ENCODE measurements at places on chromosomes 7 and 10. TPM values are rescaled to one million over a fixed set of nuclear protein-coding genes. Genes with fewer than 3 reads are reported as not detected.

GRCh38 chr7:93921607-93922566, at the start of gene GNG11:
TSS of gene GNG11 (plus strand) at chr7:93921735. CDS start at chr7:93922138, 403 bp downstream.
- peak; percentile 68 for DNase-seq
- peak within 1 kb of the TSS; percentile 98 for H3K4me3 ChIP-seq
- H3K36me3 ChIP-seq = peaks cover 17% of the 10 kb centered on the region
- H3K27ac ChIP-seq = peak within 1 kb of the TSS; percentile 97

GRCh38 chr10:118957966-118958365, 71.5 kb upstream of the NANOS1 start:
- H3K27me3 ChIP-seq = peaks cover 32% of the 10 kb centered on the region
- no peaks in the 10 kb centered on the region for H3K36me3 ChIP-seq
- no peak overlapping the region for H3K27ac ChIP-seq

GRCh38 chr10:31142026-31142425, 110.4 kb upstream of the ZNF438 start:
- peak overlapping the region; percentile 64 for H3K27ac ChIP-seq
- no peaks in the 10 kb centered on the region for H3K27me3 ChIP-seq
- DNase-seq = peak; percentile 83

DNA sequence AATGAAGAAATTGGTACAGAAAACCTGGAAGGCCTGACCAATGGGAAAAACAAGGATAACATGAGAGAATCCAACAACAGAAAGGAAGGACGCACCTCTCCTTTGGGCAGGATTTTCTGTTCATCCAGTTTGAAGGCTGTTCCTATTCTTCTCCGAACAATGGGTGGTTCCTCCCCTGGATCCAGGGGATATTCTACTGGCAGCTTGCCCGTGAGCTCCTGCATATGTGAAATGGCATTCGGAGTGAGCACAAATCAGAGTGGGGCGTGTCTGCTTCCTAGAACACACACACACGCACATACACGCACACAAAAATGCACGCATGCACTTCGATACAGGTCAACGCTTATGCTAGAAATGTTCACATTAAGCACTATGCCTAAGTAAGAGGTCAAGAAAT, 83.5 kb downstream of the PRPF18 start:
- no peak overlapping the region for H3K4me3 ChIP-seq
- H3K27me3 ChIP-seq = peaks cover 3% of the 10 kb centered on the region
- no peak overlapping the region for H3K27ac ChIP-seq
- no peak for DNase-seq
- peaks cover 11% of the 10 kb centered on the region for H3K4me1 ChIP-seq
- peaks cover 79% of the 10 kb centered on the region for H3K36me3 ChIP-seq

- DNase-seq = no peak
- peak overlapping the region; percentile 38 for H3K4me3 ChIP-seq
- H3K27ac ChIP-seq = peak overlapping the region; percentile 58
- no peaks in the 10 kb centered on the region for H3K27me3 ChIP-seq
- H3K36me3 ChIP-seq = peaks cover 5% of the 10 kb centered on the region
- peaks cover 29% of the 10 kb centered on the region for H3K4me1 ChIP-seq
Observed at GRCh38 chr7:147535701-147536111, 1054.9 kb upstream of the C7orf33 start.

DNA sequence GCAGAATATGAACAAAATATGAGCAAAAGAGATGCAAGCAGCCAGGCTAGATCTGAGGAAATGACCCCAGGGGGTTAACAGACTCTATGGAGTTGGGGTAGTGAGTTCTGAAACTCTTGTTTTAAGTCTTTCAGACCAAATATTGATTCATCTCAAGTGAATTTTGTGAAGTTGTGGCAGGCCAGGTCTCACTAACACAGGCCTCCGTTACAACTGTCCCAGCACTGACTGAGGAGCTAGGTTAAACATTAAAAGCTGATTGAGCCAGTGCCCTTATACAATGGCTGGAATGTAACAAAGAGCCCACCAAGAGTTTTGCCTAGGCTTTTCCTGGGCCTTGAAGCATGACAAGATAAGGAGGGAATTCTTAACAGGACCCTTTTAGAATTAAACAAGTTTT, 192.3 kb upstream of the STK17A start:
- peaks cover 17% of the 10 kb centered on the region for H3K4me1 ChIP-seq
- H3K27me3 ChIP-seq = no peaks in the 10 kb centered on the region
- no peak for DNase-seq

DNA sequence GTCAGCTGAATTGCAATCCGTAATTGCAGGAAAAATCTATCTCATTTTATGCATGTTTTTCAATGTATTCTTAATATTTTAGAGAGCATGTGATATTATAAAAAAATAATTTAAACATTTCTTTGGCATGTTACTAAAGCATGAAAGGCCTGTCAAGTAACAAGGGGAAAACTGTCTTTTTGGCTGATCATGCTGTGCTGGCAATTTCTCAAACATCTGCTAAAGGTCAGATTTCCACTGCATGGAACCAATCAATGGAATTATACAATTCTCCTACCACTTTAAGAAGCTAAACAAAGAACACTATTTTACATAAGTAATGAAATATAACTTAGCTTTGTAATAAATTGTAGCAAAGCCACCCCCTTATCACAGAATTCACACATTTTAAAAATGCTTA, 49.4 kb downstream of the JMJD1C start:
- DNase-seq = no peak
- H3K27ac ChIP-seq = no peak overlapping the region
- peaks cover 4% of the 10 kb centered on the region for H3K36me3 ChIP-seq
- H3K4me1 ChIP-seq = peaks cover 60% of the 10 kb centered on the region
- H3K27me3 ChIP-seq = no peaks in the 10 kb centered on the region

DNA sequence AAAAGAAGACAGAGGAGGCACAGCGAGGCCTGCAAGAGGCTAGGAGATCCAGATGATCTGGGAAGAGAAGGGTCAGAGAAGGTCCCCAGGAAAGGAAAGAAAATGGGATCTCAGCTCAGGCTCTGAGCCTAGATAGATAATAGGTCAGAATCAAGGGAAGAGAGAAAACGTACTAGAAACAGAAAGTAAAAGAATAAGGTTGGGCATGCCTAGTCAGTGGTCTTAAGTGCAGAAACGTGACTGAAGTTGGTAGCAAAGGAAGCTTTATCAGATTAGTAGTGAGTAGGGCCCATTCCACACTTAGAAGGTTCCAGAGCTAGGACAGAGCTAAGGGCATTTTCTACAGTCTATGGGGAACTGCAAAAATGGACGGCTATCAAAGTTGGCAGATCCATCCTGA, 84.8 kb upstream of the ASAH2 start:
- no peak overlapping the region for H3K4me3 ChIP-seq
- H3K4me1 ChIP-seq = peaks cover 16% of the 10 kb centered on the region
- H3K27ac ChIP-seq = no peak overlapping the region
- no peaks in the 10 kb centered on the region for H3K27me3 ChIP-seq

- H3K27me3 ChIP-seq = no peaks in the 10 kb centered on the region
- peaks cover 84% of the 10 kb centered on the region for H3K4me1 ChIP-seq
- H3K4me3 ChIP-seq = no peak overlapping the region
- DNase-seq = no peak
- no peak overlapping the region for H3K27ac ChIP-seq
- H3K36me3 ChIP-seq = peaks cover 34% of the 10 kb centered on the region
Observed at GRCh38 chr7:41693150-41693997, 9.5 kb downstream of the INHBA start.

DNA sequence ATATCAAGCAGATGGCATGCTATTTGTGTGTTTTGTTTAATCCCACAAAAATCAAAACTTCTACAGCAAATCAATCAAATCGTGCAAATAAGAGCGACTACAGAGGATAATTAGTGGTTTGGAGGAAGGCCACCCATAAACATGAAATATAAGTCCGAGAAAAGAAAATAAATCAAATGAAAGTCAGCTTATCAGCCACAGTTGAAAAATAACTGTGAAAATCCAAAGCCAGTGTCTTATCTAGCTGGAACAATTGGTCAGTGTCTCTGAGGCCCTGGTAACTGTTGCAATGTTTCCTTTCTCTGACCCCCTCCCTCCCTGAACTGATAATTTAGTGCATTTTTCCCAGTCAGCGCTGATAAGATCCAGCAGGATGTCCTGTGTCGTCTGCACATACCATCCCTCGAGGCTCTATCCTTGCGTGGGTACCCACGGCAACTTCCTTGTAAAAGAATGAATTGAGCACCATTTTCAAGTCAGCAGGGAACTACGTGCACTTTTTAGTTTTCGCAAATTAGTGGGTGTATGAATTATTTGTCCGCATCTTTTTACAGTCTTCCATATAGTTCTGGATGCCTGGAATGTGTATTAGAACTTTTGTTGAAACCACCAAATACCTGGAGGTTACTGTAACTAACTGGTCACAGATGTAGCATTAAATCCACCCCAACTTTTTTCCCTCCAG, 10.8 kb upstream of the JCAD start:
- no peaks in the 10 kb centered on the region for H3K36me3 ChIP-seq
- H3K4me1 ChIP-seq = peaks cover 20% of the 10 kb centered on the region
- H3K27me3 ChIP-seq = peaks cover 16% of the 10 kb centered on the region
- peak; percentile 41 for DNase-seq

DNA sequence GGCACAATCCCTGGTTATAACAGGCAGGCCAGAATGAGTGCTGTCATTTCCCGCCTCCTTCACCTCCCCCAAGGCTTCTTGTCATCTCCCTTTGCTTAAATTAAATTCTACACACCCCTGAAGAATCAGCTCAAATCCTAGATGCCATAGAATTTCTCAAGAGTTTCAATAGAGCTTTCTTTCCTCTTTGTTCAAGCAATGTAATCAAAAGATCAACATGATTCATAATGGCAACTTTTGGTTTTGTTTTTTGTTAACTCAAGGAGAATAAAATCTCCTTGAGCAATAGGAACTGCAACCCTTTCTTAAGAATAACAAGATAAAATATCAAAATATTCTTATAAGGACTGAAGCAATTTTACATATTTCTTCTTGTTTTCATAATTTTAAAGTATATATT, 180.8 kb upstream of the CDK1 start:
- no peaks in the 10 kb centered on the region for H3K36me3 ChIP-seq
- no peak for DNase-seq
- H3K27me3 ChIP-seq = no peaks in the 10 kb centered on the region
- no peak overlapping the region for H3K27ac ChIP-seq

DNA sequence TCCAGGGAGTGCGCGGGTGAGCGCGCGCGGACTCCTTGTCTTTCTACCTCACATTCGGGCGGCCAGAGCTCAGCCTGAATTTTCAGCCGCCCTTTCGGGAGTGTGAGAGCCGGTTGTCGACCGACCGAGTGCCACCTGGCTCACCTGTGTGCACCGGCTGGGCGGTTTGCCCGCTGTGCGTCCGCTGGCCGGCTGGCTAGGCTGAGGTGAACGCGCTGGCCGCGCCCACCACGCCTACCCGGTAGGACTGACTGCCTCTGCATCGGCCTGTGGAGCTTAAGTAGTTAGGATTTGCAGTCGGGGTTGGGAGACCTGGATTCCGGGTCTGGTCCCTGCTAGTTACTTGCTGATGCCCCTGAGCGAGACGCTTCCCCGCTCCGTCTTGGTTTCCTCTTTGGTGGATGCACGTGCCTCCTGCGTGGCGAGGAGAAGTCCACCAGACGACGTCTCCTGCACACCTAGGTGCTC, 553 bp downstream of the TSPAN15 start:
- DNase-seq = no peak
- H3K36me3 ChIP-seq = no peaks in the 10 kb centered on the region
- H3K4me1 ChIP-seq = peaks cover 59% of the 10 kb centered on the region
- H3K27me3 ChIP-seq = peaks cover 6% of the 10 kb centered on the region

AGMO gene
- total RNA-seq = not detected

LEP gene
- total RNA-seq = not detected

PLAU gene
- 14.0 TPM for total RNA-seq

CHAT gene
- total RNA-seq = not detected

OR9A2 gene
- total RNA-seq = not detected

PNLIPRP2 gene
- total RNA-seq = not detected

MOGAT3 gene
- total RNA-seq = not detected

NUTM2E gene
- total RNA-seq = 0.24 TPM

NRG3 gene
- total RNA-seq = not detected

WNT8B gene
- total RNA-seq = not detected

TAS2R16 gene
- total RNA-seq = not detected

Data from HFFc6 (cell line).